T-cell (primary cell): ENCODE measurements at places on chromosomes 12 and 14.
A peak's percentile ranks its signal among the peaks of the same experiment; 100 is the strongest.

DNA sequence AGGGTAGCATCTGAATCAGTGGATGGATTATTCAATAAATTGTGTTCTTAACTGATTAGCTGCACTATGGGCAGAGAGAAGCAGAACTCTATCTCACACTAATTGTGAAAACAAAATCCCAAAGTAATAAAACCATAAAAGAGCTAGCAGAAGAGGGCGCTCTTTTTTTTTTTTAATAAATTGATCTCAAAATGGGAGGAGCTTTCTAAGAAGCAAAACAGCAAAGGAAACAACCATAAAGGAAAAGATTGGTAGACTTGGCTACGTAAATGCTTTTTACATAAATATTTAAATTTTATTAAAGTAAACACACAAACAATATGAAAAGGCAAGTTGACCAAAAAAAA is 1.5 kb upstream of the TM7SF3 start:
- no peak for DNase-seq

- no peak for DNase-seq
These were observed 157.4 kb upstream of the C14orf180 start for GRCh38 chr14:104421892-104422828.

- peak; percentile 65 for DNase-seq
These were observed 54.5 kb downstream of the VCPKMT start for GRCh38 chr14:50061664-50062437.

- DNase-seq: no peak
These were observed 40.4 kb downstream of the NIN start for GRCh38 chr14:50790589-50790988.

GRCh38 chr12:48800971-48801370 is 12.1 kb upstream of the ADCY6 start:
- no peak for DNase-seq
